Mesangial cell (primary cell): ENCODE measurements at places on chromosomes 3 and 15. TPM values are rescaled to one million over a fixed set of nuclear protein-coding genes. Genes with fewer than 3 reads are reported as not detected.

PLA2G4D gene
- total RNA-seq, result not detected in 2 replicates

PAQR5 gene
- total RNA-seq, result 0.81 and 0.89 TPM in 2 replicates

LAMB2 gene
- total RNA-seq, result 209 and 412 TPM in 2 replicates

ALPK3 gene
- 15.3 and 16.9 TPM in 2 replicates for total RNA-seq

GHRL gene
- not detected in 2 replicates for total RNA-seq

MAP6D1 gene
- 2.0 and 2.7 TPM in 2 replicates for total RNA-seq

EPHB3 gene
- total RNA-seq, result 0.13 and 0.16 TPM in 2 replicates

GP5 gene
- under 0.01 and 0.16 TPM in 2 replicates for total RNA-seq

VPS39 gene
- total RNA-seq, result 24.0 and 42.1 TPM in 2 replicates

RARRES1 gene
- 2.3 and 28.3 TPM in 2 replicates for total RNA-seq

NGLY1 gene
- 12.4 and 15.1 TPM in 2 replicates for total RNA-seq

GP9 gene
- total RNA-seq, result not detected in 2 replicates

ZBTB20 gene
- 8.0 and 22.4 TPM in 2 replicates for total RNA-seq

LRRC15 gene
- total RNA-seq, result under 0.01 and 0.25 TPM in 2 replicates

ELL3 gene
- 1.8 and 3.0 TPM in 2 replicates for total RNA-seq

DCLK3 gene
- under 0.01 TPM in 1 of 2 replicates, not detected in the other for total RNA-seq

CA12 gene
- total RNA-seq, result 7.2 and 12.4 TPM in 2 replicates

TF gene
- under 0.01 and 0.16 TPM in 2 replicates for total RNA-seq

SI gene
- not detected in 2 replicates for total RNA-seq

IGDCC3 gene
- total RNA-seq, result 0.25 TPM in 1 of 2 replicates, not detected in the other

ETFA gene
- 45.1 and 63.9 TPM in 2 replicates for total RNA-seq

CCDC13 gene
- 0.25 and 0.33 TPM in 2 replicates for total RNA-seq

SCAMP5 gene
- 9.3 and 11.5 TPM in 2 replicates for total RNA-seq

GOLGA6L4 gene
- total RNA-seq, result 0.25 and 0.49 TPM in 2 replicates

LMAN1L gene
- total RNA-seq, result not detected in 2 replicates

TEX55 gene
- total RNA-seq, result not detected in 2 replicates

ATP13A5 gene
- not detected in 2 replicates for total RNA-seq

TEX264 gene
- 70.7 and 101 TPM in 2 replicates for total RNA-seq

PPP4R2 gene
- 21.3 and 21.8 TPM in 2 replicates for total RNA-seq

SEMA5B gene
- total RNA-seq, result not detected in 2 replicates

LRRIQ4 gene
- total RNA-seq, result not detected in 2 replicates
